Thymus (tissue), 14 donors: ENCODE measurements at places on chromosomes 2 and 18.

DNA sequence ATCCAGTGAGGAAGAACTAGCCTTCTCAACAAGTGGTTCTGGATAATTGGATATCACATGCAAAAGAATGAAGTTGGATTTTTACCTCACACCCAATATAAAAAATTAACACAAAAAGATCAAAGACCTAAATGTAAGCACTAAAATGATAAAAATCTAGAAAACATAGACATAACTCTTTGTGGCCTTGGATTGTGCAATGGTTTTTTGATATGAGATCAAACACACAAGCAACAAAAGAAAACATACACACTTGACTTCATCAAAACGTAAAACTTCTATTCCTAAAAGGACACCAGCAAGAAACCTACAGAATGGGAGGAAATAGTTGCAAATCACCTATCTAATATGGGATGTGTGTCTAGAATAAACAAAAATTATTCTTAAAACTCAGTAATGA, 54.1 kb upstream of the NFE2L2 start:
- no peak for DNase-seq

GRCh38 chr2:140376686-140377085, 1596.5 kb upstream of the NXPH2 start:
- DNase-seq, result no peak

DNA sequence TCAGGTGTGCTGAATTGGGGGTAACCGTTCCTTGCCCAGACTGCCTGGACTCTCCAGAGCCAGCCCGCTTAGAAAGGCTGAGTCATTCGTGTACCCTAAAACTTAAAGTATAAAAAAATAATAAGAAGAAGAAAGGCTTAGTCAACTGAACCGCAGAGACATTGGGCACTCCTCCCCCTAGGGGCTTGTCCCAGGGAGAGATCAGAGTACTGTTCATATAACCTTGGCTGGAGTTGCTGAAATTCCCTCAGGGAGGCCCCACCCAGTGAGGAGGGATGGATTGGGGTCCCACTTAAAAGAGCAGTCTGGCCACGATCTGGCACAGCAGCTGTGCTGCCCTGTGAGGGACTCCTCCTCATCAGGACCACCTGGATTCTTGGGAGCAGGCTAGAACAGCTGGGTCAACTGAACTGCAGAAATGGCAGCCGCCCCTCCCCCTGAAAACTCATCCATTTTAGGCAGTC, 37.2 kb downstream of the ANKRD12 start:
- no peak for DNase-seq

DNA sequence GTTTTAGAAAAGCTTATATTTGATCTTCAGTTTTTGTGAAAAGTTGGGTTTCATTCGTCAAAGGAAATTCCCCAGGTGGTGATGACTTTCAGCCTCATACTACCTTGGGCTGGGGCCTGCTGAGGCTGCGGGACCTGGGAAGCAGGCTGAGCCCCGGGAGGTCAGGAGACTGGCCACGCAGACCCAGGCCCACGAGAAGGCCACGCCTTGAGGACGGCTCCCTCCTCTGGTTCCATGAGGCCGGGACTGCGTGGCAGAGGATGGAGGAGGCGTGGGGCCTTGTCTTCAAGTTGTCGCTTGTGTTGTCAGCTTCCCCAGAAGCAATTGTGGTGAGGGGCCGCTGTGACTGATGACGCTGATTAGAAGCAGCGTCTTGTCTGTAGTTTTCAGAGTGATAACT, 11.8 kb downstream of the CNDP2 start:
- DNase-seq, result no peak
